Transverse colon (tissue), 4 donors: ENCODE measurements at places on chromosomes 5 and 9.

- H3K4me3 ChIP-seq = no peak overlapping the region
- H3K36me3 ChIP-seq = no peaks in the 10 kb centered on the region
- no peak overlapping the region for H3K27ac ChIP-seq
- no peaks in the 10 kb centered on the region for H3K27me3 ChIP-seq
- DNase-seq = no peak
These were observed 20.2 kb downstream of the ZBED3 start for GRCh38 chr5:77066823-77067442.

DNA sequence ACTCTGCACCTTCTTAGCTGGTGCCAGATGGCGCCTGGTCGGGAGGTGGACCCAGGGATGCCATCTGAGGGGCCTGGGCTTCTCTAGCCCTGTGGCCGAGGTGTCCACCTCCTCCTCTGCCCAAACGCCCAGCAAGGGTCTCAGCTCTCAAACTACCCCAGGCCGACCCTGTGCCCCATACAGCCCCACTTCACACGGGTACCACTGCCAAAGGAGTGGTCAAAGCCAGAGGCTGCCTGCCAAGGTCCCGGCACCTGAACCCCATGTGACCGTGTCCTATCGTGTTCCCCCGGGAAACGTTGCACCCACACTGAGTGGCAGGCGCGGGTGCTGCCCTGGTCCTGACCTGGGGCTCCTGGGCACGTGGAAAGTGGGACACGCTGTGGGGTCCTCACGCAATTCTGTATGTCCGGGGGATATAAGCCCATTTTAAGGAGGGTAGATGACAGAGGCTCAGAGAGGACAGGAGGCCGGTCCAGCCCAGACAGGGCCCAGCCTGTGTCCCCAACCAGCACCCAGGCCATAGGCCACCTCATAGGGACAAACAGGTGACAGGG lies 1.9 kb downstream of the ENTPD8 start:
- no peak for DNase-seq
- no peak overlapping the region for H3K27ac ChIP-seq
- H3K4me3 ChIP-seq = no peak overlapping the region
- no peaks in the 10 kb centered on the region for H3K36me3 ChIP-seq
- H3K27me3 ChIP-seq = peaks cover 34% of the 10 kb centered on the region
- H3K4me1 ChIP-seq = peaks cover 39% of the 10 kb centered on the region

DNA sequence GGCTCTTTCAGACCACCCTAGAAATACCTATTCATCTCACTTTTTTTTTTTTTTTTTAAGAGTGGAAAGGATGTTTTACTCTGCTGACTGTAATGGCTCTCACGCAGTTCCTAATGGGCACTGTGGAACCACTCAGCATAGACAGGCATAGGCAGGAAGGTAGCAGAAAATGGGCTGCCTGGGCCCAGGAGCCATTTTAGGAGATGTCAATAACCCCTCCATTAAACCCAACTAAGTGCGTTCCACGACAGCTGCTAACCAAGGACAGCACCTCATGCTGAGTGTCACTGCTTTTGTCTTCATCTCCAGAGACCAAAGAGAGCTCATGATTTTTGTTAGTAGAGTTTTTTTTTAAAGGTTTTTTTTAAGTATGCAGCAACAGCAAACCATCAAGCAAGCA lies 15.3 kb downstream of the MAP1B start:
- no peak overlapping the region for H3K4me3 ChIP-seq
- H3K4me1 ChIP-seq = no peaks in the 10 kb centered on the region
- H3K27ac ChIP-seq = no peak overlapping the region
- H3K36me3 ChIP-seq = no peaks in the 10 kb centered on the region
- no peak for DNase-seq

DNA sequence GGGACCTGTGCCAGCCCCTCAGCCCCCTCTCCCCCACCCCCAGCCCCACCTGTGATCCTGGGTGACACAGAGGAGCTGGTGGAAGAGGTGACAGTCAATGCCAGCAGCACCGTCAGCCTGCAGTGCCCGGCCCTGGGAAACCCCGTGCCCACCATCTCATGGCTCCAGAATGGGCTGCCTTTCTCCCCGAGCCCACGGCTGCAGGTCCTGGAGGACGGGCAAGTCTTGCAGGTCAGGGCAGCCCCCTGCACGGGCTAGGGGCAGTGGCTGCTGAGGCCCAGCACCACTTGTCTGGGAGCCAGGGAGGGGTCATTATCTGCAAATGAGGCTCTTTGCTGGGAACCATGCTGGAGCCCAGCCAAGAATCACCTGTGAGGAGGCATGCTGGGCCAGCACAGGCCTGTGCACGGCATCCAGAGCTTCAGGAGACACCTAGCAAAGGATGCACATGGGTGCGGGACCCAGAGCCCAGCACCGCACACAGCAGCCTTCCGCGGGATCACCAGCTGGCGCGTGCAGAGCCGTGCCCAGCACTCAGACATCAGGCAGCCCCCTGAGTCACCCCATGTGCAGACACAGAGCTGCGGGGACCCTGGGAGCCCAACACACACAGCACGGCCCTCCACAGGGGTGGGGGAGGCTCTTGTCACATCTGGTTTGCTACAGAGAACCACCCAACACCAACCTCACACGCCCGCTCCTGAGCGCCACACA lies 62.0 kb upstream of the ASS1 start:
- H3K36me3 ChIP-seq = no peaks in the 10 kb centered on the region
- no peaks in the 10 kb centered on the region for H3K27me3 ChIP-seq
- no peak overlapping the region for H3K27ac ChIP-seq
- H3K4me3 ChIP-seq = no peak overlapping the region
- no peak for DNase-seq
- H3K4me1 ChIP-seq = no peaks in the 10 kb centered on the region

GRCh38 chr5:171300358-171300757 lies 8.7 kb upstream of the TLX3 start:
- H3K27me3 ChIP-seq = peaks cover 16% of the 10 kb centered on the region
- no peak overlapping the region for H3K27ac ChIP-seq
- no peaks in the 10 kb centered on the region for H3K36me3 ChIP-seq

GRCh38 chr5:170660531-170660930 lies 123.0 kb upstream of the GABRP start:
- H3K4me3 ChIP-seq = no peak overlapping the region
- H3K4me1 ChIP-seq = no peaks in the 10 kb centered on the region
- no peak overlapping the region for H3K27ac ChIP-seq
- H3K36me3 ChIP-seq = no peaks in the 10 kb centered on the region
- no peaks in the 10 kb centered on the region for H3K27me3 ChIP-seq

DNA sequence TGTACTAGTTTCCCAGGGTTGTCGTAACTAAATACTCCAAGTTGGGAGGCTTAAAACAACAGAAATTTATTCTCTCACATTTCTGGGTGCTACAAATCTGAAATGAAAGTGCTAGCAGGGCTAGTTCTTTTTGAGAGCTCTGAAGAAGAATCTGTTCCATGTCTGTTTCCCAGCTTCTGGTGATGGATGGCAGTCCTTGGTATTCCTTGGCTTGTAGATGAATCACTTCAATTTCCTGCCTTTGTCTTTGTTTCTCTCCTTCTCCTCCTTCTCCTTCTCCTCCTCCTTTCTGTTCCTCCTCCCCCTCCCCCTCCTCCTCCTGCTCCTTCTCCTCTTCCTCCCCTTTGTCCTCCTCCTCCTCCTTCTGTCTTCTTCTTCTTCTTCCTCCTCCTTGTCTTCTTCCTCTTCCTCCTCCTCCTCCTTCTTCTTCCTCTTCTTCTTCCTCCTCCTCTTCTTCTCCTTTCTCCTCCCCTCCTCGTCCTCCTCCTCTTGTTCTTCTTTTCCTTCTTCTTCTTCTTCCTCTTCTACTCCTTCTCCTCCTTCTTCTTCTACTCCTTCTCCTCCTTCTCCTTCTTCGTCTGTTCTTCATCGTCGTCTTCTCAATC lies 104.7 kb upstream of the ANKRD55 start:
- H3K36me3 ChIP-seq = no peaks in the 10 kb centered on the region
- H3K4me1 ChIP-seq = no peaks in the 10 kb centered on the region
- H3K27ac ChIP-seq = no peak overlapping the region
- H3K4me3 ChIP-seq = no peak overlapping the region
- H3K27me3 ChIP-seq = no peaks in the 10 kb centered on the region
- DNase-seq = no peak

- no peaks in the 10 kb centered on the region for H3K36me3 ChIP-seq
- no peaks in the 10 kb centered on the region for H3K27me3 ChIP-seq
- no peaks in the 10 kb centered on the region for H3K4me1 ChIP-seq
- no peak overlapping the region for H3K27ac ChIP-seq
These were observed 1286.1 kb downstream of the PTPRD start for GRCh38 chr9:9326749-9327148.

- H3K27ac ChIP-seq = no peak overlapping the region
- no peaks in the 10 kb centered on the region for H3K27me3 ChIP-seq
- no peaks in the 10 kb centered on the region for H3K36me3 ChIP-seq
- no peaks in the 10 kb centered on the region for H3K4me1 ChIP-seq
These were observed 96.1 kb downstream of the TMEM232 start for GRCh38 chr5:110630350-110630749.

- no peak for DNase-seq
- no peaks in the 10 kb centered on the region for H3K27me3 ChIP-seq
- H3K4me3 ChIP-seq = no peak overlapping the region
- no peaks in the 10 kb centered on the region for H3K36me3 ChIP-seq
- peaks cover 16% of the 10 kb centered on the region for H3K4me1 ChIP-seq
These were observed 5.8 kb upstream of the LNPEP start for GRCh38 chr5:96930058-96930457.

DNA sequence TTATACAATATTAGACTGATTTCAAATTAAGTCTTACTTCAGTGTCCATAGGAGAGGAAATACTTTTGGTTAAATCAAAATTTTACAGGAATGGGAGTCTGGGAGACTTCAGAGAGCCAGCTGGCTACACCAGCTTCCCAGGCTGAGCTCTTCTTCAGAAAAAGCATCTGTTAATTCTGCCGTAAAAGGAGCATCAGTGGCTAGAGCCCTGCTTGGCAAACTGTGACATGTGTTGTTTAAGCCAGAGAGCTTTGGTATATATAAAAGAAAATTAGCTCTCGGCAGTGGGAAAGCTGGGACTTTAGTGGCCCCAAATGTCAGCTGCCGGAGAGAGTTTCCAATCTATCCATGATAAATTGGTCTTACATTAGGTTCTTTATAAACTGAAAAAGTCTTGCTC lies 378.8 kb upstream of the TUSC1 start:
- no peak overlapping the region for H3K27ac ChIP-seq
- no peak for DNase-seq
- H3K4me3 ChIP-seq = no peak overlapping the region
- no peaks in the 10 kb centered on the region for H3K4me1 ChIP-seq
- H3K36me3 ChIP-seq = no peaks in the 10 kb centered on the region

DNA sequence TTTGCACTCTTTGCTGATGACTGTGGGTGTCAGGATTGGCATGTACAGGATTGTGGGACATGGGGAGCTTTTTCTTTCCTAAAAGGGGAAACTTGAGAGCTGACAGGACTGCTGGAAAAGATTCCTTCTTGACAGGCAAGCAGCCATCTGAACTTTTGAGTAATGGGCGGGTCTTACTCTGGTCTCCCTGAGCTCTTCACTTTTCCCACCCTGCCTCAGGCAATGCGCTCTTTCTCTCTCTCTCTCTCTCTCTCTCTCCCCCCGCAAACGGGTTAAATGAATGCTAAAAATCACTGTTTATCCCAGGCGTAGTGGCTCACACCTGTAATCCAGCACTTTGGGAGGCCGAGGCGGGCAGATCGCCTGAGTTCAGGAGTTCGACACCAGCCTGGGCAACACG lies 37.1 kb upstream of the F2RL1 start:
- no peak overlapping the region for H3K4me3 ChIP-seq
- no peaks in the 10 kb centered on the region for H3K4me1 ChIP-seq
- DNase-seq = no peak
- H3K27me3 ChIP-seq = no peaks in the 10 kb centered on the region
- H3K36me3 ChIP-seq = no peaks in the 10 kb centered on the region
- no peak overlapping the region for H3K27ac ChIP-seq

GRCh38 chr9:117916291-117916690 lies 212.1 kb downstream of the TLR4 start:
- no peaks in the 10 kb centered on the region for H3K36me3 ChIP-seq
- no peaks in the 10 kb centered on the region for H3K27me3 ChIP-seq
- H3K4me1 ChIP-seq = no peaks in the 10 kb centered on the region
- no peak overlapping the region for H3K4me3 ChIP-seq

- H3K36me3 ChIP-seq = no peaks in the 10 kb centered on the region
- H3K4me1 ChIP-seq = no peaks in the 10 kb centered on the region
These were observed 78.0 kb downstream of the NSUN2 start for GRCh38 chr5:6554812-6555211.
